ENCODE measurements at places on chromosomes 4 and X. TPM values are rescaled to one million over a fixed set of nuclear protein-coding genes. Genes with fewer than 3 reads are reported as not detected.

DNA sequence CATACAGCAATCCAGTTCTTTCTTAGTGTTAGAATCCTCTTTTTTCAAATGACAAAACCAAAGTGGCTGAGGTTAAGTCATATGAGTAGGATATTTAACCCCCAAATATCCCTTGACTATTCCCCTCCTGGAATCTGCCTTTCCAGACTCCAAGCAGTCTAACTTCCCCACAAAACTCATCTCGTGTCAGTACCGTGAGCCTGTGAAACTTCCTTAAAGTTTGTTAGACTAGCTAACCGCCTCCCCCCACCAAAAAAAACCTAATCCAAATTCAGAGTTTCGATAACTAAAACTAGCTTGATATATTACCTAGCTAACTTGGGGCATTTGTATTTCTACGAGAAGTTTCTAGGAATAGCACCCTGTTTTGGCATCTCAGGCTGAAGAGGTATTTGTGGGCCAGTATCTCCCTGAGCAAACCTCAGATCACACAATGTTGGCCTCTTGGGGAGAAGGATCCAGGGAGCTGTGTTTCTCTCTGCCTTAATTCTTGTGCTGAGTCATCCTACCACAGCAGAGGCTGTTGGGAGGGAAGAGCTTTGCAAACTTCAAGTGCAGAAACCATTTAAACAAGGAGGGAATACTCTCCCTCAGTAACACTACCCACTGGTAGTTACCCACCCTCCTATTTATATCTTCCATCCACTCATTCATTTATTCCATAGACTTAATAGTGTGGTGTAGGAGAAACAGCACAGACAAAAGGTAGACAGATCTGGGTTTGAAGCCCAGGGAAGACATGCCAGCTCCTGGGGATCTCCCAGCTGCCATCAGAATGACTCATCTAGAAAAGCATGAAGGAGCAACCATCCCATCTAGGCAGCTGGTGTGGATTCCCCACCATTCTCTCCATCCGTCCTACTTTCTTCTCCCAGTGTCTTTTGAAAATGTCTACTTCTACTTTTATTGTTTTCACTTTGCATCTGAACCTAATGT lies 39.3 kb upstream of the TXK start:
- DNase-seq = no peak

DNA sequence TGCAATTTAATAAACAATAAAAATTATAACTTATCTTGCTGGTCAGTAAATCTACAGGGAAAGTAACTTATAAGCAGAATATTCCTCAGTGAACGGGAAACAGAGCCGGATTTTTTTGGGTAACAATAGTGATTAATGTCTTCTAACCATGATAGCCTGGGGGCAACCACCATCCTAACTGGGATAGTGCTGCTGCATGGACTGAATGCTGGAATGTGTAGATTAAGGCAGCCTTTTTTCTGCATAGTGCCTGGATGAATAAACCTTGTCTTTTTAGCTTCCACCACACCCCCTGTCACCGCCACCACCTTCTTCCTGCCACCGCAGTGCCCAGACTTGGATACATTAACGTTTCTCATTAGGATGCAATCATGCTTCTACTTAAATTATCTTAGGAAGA lies 83.6 kb upstream of the LNX1 start:
- no peak for DNase-seq

DNA sequence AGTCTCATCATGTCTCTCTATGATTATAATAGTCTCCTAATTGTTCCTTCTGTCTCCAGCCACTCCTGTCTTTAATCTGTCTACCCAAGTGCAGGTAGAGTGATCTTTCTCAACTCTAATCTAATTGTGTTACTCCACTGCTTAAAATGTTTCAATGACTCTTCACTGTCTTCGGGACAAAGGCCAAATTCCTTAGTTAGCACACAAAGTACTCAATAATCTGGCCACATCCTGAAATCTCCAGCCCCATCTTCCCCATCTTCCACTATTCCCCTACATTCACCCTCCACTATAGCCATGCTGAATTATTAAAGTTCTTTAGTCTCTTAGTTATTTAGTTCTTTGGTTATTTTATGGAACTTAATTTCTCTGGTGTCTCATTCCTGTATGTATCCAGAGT lies 353.3 kb downstream of the OPHN1 start:
- no peak for DNase-seq

The UGT2B17 gene
- total RNA-seq = not detected

DNA sequence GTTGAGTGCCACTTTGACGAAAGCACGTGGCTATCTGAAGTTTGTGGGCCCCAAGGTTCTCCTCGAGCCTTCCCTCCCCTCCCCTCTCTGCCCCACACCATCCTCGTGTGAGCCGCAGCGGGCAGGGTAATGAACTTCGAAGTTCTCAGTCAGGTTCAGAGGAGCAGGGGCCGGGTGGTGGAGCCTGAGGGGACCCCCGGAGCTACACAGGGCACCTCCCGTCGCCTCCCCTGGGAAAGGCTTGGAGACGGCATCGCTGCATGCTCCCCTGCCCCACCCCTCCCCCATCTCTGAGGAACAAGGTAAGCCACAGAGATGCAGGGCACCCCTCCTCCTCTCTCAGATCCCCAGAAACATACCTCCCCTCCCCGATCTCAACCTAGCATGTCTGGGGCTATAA lies 2.8 kb upstream of the NKX1-1 start:
- DNase-seq = no peak

GRCh38 chr4:108830509-108831244 lies 67.8 kb upstream of the ETNPPL start:
- DNase-seq = no peak

The TCEAL3 gene
- 12.2 TPM for total RNA-seq

The SMIM10L2A gene
- total RNA-seq = 23.6 TPM

DNA sequence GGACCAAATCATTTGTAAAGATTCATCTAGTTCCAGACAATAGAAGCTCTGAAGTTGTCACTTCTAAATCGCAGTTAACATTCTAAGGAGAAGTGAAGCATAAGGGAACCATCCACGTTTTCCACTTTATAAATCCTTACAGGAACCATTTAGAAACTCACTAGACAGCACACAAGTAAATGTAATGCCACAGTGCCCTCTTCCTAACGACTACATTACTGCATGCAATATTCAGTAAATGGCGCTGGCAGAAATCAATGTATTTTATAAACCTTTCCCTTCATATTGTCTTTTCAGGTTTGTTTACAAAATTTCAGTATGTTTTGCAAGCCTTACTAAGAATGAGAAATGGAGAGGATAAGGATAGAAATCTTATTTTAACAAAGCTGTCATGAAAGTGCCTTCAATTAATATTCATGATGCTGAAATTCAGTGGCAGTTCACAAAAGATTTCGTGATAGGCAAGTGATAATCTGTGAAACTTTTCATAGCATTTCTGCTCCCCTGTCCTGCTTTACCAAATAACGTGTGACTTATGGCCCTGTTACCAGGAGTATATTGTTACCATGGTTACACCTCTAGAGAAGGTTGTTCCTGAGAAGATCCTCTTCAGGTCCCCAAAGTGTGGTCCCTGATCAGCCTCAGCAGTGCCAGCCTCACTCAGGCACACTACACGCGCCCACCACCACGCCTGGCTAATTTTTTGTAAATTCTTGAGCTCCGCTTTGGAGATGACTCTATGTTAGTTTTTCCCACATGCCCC lies 54.2 kb downstream of the TMA16 start:
- peak; percentile 21 for DNase-seq

DNA sequence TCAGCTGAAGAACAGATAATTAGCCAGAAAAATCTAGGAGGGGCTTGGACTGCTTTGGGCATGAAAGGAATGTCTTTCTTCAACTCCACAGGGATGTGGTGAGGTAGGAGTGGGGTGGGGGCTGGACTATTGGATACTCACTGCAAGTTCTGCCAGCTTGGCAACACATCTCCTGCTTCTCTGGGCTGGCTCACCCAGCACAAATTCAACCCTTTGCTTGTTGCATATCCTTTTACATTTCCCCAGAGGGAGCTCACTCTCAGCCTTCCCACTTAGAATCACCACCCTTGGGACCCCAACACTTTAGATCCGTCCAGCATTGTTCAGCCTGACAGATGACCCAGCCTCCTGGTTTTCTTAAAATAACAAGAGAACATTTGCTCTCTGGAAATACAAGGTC lies 120.6 kb downstream of the KDR start:
- DNase-seq = no peak

GRCh38 chrX:29315931-29316330 lies 728.7 kb downstream of the IL1RAPL1 start:
- DNase-seq = no peak

- DNase-seq = no peak
Measured at GRCh38 chr4:98781641-98782357, 123.4 kb upstream of the TSPAN5 start.

GRCh38 chr4:40486534-40486933 lies 143.1 kb downstream of the RBM47 start:
- DNase-seq = no peak

The PRAF2 gene
- 22.3 TPM for total RNA-seq

GRCh38 chr4:38109896-38110295 lies 149.7 kb downstream of the PTTG2 start:
- DNase-seq = no peak

DNA sequence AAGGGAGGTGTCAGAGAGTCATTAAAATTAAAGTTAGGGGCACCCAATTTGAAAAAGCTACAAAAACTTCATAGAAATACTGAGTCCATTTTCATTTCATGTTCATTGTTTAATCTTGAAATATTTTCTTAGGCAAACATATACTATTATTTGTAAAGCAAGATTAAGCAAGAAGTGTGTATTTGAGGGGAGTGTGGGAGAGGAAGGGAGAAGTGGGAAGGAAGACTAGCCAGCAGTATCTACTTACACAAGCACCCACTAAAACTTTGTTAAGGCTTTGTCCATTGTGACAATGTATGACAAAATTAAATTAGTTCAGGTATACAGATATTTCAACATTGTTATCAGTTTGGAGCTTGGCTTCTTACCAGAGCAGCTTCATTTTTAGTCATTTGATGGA lies 222.9 kb downstream of the ARHGAP24 start:
- DNase-seq = no peak

DNA sequence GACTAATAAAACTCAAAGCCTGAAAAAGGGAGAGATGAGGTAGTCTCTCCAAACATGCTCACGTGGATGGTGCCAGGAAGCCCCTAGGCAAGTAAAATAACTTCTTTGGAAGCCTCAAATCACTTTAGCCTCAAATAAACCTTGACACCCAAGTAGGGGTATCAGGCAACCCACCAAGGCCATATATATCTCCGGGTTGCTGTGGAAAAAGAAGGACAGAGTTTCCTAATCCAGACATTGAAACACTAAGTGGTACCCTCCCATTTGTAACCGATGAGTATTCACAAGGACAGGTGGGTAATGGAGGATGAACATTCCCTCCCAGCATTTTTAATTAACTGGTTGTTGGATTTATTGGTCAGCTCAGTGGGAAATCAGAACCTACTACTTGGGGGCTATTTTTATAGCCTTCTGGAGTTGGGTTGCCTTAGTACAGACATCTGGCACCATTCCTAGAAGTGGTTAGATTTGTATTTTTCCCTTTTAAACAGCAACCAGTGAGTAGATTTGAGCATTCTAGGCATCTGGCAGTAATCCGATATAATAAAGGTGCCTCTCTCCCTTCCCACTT lies 87.7 kb downstream of the GPC3 start:
- DNase-seq = no peak

DNA sequence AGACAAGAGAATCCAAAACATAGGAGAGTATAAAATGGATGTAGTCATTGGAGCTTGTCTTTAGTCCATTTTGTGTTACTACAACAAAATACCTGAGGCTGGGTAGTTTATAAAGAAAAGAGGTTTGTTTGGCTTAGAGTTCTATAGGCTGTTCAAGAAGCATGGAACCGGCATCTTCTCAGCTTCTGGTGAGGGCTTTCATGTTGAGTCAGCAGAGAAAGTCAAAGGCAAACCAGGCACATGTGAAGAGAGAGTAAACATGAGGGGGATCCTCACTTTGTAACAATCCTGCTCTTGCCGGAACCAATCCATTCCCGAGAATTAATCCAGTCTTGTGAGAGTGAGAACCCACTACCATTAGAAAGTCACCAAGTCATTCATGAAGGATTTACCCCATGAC lies 8.1 kb upstream of the HCCS start:
- DNase-seq = no peak

The TEX11 gene
- total RNA-seq = not detected

- DNase-seq = peak; percentile 10
Measured at GRCh38 chr4:472881-473569, 25.9 kb downstream of the ZNF721 start.

DNA sequence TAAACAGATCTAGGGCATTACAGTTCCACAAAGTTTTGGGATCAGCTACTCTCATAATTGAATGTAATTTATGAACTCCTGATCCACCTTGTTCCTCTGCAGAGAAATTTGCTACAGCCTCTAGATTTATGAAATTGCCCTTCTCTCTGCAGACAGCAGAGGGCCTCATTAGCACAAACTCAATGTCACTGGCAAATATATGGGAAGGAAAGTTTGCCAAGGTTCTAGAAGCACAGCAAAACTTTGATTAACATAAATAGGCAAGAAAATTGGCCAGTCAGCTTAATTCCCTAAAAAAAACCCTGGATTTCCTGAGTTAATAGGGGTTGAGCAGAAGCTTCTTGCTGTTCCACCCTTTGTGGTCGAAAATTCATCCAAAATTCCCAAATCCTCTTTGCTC lies 31.5 kb downstream of the PRPS1 start:
- peak; percentile 12 for DNase-seq

- DNase-seq = no peak
Measured at GRCh38 chr4:11106190-11106589, 322.5 kb downstream of the HS3ST1 start.

DNA sequence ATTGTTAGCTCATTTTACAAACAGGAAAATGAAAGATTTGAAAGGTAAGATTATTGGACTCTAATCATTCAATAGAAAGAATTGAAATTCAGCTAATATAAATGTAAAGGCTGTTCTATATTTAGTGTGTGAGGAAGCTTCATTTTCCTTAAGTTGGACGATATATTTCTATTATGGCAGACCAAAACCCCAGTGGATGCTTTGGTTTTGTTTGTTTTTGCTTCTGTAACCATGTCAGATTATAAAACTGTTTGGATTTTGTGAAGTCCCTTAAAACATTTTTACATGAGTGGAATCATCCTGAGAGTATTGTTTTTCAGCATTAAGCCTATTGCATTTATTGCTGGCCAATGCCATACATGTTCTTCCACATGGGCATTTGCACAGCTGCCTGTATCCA lies 110.2 kb upstream of the ENPEP start:
- DNase-seq = no peak

The NAP1L2 gene
- 11.5 TPM for total RNA-seq
